ENCODE measurements at places on chromosomes 6 and 20. TPM values are rescaled to one million over a fixed set of nuclear protein-coding genes. Genes with fewer than 3 reads are reported as not detected.

- peaks cover 24% of the 10 kb centered on the region for H3K27me3 ChIP-seq
- no peaks in the 10 kb centered on the region for H3K36me3 ChIP-seq
- H3K4me3 ChIP-seq, result no peak overlapping the region
- no peak for DNase-seq
- H3K27ac ChIP-seq, result no peak overlapping the region
- H3K4me1 ChIP-seq, result no peaks in the 10 kb centered on the region
These were observed 26.5 kb upstream of the PLEKHG1 start for GRCh38 chr6:150573041-150573681.

GRCh38 chr6:158042245-158042798 is 60.7 kb downstream of the SYNJ2 start:
- DNase-seq, result no peak
- H3K4me1 ChIP-seq, result peaks cover 54% of the 10 kb centered on the region
- no peak overlapping the region for H3K4me3 ChIP-seq
- H3K27ac ChIP-seq, result no peak overlapping the region
- peaks cover 35% of the 10 kb centered on the region for H3K36me3 ChIP-seq
- H3K27me3 ChIP-seq, result no peaks in the 10 kb centered on the region

DNA sequence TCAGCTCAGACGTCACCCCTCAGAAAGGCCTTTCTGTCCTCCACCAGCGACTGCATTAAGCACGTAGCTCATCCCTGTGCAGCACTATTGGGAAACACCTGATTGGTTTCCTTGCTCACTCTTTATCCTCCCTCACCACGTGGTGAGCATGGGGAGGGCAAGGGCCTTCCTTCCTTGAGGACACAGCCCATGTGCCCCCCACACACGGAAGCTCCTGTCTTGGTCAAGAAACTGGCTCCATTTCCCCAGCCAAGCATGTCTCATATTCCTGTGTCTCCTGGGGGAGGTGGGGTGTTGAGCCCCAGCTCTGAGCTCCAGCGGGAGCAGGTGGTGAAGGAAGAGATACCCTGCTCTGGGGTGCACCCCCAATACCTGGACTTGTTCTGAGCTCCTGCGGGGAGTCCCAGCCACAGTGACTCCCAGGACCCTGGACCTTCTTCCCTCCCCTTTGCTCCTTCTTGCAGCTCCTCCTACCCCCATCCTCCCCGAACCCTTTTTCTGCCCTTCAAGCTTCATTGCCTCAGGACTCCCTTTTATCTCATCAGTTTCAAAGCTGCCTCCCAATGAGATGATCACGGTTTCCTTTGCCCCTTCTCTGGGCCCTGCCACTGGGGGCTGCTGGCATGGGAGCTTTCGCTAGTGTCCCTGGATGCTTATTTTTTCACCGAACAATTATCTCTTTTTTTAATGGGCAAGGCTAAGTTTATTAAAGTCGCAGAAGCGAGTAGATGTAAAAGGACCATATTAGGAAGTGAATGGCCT is 230.1 kb downstream of the TFAP2C start:
- H3K4me1 ChIP-seq, result no peaks in the 10 kb centered on the region
- no peak for DNase-seq
- H3K36me3 ChIP-seq, result no peaks in the 10 kb centered on the region
- H3K4me3 ChIP-seq, result no peak overlapping the region
- H3K27ac ChIP-seq, result no peak overlapping the region

- peaks cover 5% of the 10 kb centered on the region for H3K27me3 ChIP-seq
- no peak overlapping the region for H3K27ac ChIP-seq
- H3K4me1 ChIP-seq, result no peaks in the 10 kb centered on the region
- H3K36me3 ChIP-seq, result no peaks in the 10 kb centered on the region
These were observed 251.1 kb upstream of the SOX4 start for GRCh38 chr6:21342501-21342900.

DNA sequence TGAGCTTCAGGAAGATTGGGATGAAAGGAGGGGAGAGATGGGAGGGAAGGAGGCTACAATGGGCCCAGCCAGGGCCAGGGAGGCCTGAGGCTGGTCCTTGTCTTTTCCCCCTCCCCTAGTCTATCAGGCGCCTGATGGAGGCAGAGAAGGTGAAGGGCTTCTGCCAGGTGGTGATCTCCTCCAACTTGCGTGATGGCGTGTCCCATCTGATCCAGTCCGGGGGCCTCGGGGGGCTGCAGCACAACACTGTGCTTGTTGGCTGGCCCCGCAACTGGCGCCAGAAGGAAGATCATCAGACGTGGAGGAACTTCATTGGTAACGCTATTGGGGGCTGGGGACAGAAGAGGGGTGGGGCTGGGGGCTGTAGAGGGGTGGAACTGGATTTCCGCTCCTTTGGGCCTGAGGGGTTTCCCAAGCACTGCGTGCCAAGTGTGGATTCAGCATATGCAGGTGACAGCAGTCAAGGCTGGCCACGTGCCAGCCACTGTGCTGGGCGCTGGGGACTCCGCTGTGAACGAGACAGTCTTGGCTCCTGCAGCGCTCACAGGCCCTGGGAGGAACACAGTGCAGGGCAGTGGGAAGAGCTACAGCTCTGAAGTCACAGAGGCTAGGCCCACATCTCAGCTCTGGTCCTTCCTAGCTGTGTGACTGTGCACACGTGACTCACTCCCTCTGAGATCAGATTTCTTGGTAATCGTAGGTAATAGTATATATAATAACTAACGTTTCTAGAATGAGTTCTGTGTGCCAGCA is 22.7 kb downstream of the SLC12A5 start:
- H3K27ac ChIP-seq, result no peak overlapping the region
- no peaks in the 10 kb centered on the region for H3K36me3 ChIP-seq
- H3K4me1 ChIP-seq, result no peaks in the 10 kb centered on the region
- DNase-seq, result no peak
- H3K27me3 ChIP-seq, result peaks cover 20% of the 10 kb centered on the region

- H3K4me3 ChIP-seq, result no peak overlapping the region
- DNase-seq, result no peak
- H3K36me3 ChIP-seq, result peaks cover 43% of the 10 kb centered on the region
- peaks cover 32% of the 10 kb centered on the region for H3K4me1 ChIP-seq
- no peak overlapping the region for H3K27ac ChIP-seq
These were observed 445.0 kb downstream of the UTRN start for GRCh38 chr6:144730088-144730645.

- no peaks in the 10 kb centered on the region for H3K27me3 ChIP-seq
- H3K4me1 ChIP-seq, result peaks cover 2% of the 10 kb centered on the region
- H3K36me3 ChIP-seq, result no peaks in the 10 kb centered on the region
- no peak overlapping the region for H3K27ac ChIP-seq
- DNase-seq, result no peak
These were observed 175.0 kb downstream of the CARMIL1 start for GRCh38 chr6:25454136-25454535.

DNA sequence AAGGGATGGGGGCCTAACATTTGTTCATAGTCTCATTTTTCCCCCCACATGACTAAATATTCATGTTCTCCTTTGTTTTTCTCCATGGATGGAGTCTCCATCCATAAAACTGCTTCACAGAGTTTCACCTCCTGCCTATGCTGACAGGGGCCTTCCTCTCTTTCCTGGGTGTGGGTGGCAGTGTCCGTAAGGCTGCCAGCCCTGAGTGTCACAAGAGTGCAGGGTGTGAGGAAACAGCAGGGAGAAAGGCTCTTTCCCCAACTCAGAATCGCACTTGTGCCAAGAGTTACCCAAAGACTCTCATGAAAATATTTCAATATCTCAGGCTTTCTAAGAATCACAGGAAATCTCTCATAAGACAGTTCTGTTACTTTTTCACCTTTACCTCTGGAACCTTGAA is 346.2 kb upstream of the MMS22L start:
- H3K27ac ChIP-seq, result no peak overlapping the region
- H3K36me3 ChIP-seq, result no peaks in the 10 kb centered on the region
- H3K4me1 ChIP-seq, result no peaks in the 10 kb centered on the region
- DNase-seq, result no peak
- H3K27me3 ChIP-seq, result no peaks in the 10 kb centered on the region
- no peak overlapping the region for H3K4me3 ChIP-seq

- H3K27me3 ChIP-seq, result no peaks in the 10 kb centered on the region
- H3K27ac ChIP-seq, result no peak overlapping the region
- no peak for DNase-seq
- H3K4me1 ChIP-seq, result no peaks in the 10 kb centered on the region
These were observed 24.7 kb downstream of the SYTL3 start for GRCh38 chr6:158674342-158675131.

KHDC1L gene
- 0.35 TPM for total RNA-seq

BCLAF1 gene
- 147 TPM for total RNA-seq

MRS2 gene
- 18.7 TPM for total RNA-seq

ARHGAP18 gene
- 8.1 TPM for total RNA-seq

PXT1 gene
- total RNA-seq, result 0.40 TPM

CCN5 gene
- not detected for total RNA-seq

Measured in activated CD4-positive, alpha-beta T cell treated with anti-CD3 and anti-CD28 coated beads, Interleukin-2, amount 10 ng/mL, durations not matched to agents 7 days and 5 days (primary cell).